ENCODE measurements at places on chromosomes 5 and 9.
A peak's percentile ranks its signal among the peaks of the same experiment; 100 is the strongest.

- no peaks in the 10 kb centered on the region for H3K27me3 ChIP-seq
- H3K36me3 ChIP-seq = no peaks in the 10 kb centered on the region
- no peak for DNase-seq
These were observed 27.2 kb upstream of the TNFSF8 start for GRCh38 chr9:114957558-114957957.

GRCh38 chr5:90408571-90409317 lies 812 bp downstream of the CETN3 start:
- H3K4me3 ChIP-seq = peak overlapping the region; percentile 96
- H3K27me3 ChIP-seq = no peaks in the 10 kb centered on the region
- H3K36me3 ChIP-seq = peaks cover 10% of the 10 kb centered on the region
- H3K27ac ChIP-seq = peak overlapping the region; percentile 98

DNA sequence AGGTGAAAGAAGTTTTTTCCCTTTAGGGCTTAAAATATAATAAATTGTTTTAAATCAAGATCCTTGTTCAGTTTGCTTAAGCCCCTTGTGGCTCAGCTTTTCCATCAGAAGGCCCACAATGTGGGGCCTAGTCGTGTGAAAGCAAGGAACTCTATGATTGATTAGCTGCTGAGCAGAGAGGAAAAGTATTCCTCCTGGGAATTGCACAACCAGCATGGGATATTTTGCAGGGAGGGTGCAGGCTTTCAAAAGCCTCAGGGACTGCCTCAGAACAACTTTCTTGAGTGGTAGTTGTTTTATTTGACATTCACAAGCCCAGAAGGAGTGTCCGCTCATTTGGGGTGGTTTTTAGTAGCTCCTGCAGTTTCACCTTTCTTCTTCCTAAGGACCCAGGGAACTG lies 19.8 kb downstream of the TTC23L start:
- H3K4me1 ChIP-seq = no peaks in the 10 kb centered on the region
- DNase-seq = no peak
- H3K36me3 ChIP-seq = no peaks in the 10 kb centered on the region
- no peak overlapping the region for H3K27ac ChIP-seq
- H3K27me3 ChIP-seq = no peaks in the 10 kb centered on the region

DNA sequence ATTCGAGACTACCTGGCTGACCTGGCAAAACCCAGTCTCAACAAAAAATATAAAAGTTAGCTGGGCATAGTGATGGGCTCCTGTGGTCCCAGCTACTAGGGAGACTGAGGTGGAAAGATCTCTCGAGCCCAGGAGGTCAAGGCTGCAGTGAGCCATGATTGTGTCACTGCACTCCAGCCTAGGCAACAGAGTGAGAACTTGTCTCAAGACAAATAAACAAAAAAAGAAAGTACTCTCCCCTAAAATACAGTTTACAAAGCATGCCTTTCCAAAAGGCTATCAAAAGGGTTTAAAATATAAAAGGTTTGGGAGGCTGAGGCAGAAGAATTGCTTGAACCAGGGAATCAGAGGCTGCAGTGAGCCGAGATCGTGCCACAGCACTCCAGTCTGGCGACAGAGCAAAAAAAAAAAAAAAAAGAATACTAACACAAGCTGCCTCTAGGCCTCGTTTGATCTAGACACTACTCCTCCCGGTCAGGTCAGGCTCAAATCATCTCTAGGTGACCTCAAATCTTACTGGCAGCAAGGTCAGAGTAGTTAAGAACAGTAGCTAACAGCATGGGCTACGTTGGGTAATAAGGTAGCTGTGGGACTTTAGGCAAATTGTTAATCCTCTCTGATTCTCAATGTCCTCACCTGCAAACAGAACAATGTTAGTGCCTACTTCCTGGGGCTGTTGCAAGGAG lies 9.3 kb downstream of the NAIF1 start:
- no peak for DNase-seq
- no peaks in the 10 kb centered on the region for H3K27me3 ChIP-seq
- peaks cover 33% of the 10 kb centered on the region for H3K4me1 ChIP-seq
- H3K36me3 ChIP-seq = no peaks in the 10 kb centered on the region

Measured in common myeloid progenitor, CD34-positive (primary cell).